ENCODE measurements at places on chromosomes 1 and 21.

DNA sequence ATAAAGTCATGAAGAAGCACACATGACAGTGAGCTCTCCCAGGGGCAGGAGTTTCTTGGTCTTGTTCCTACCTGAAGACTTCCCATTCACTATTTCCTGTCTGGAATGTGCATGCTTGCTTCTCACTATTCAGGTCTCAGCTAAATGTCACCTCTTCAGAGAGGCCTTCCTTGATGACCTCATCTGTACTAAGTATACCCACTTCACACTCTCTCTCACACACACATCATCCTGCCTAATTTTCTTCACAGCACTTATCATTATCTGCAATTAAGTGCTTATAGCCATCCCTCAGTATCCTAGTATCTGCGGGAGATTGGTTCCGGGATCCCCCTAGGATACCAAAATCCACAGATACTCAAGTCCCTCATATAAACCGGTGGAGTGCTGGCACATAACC, 146.4 kb upstream of the IVNS1ABP start:
- DNase-seq, result no peak

- DNase-seq, result no peak
These were observed 88.0 kb downstream of the XCL2 start for GRCh38 chr1:168455764-168456163.

GRCh38 chr1:73537400-73537799, 660.6 kb downstream of the LRRIQ3 start:
- DNase-seq, result no peak

DNA sequence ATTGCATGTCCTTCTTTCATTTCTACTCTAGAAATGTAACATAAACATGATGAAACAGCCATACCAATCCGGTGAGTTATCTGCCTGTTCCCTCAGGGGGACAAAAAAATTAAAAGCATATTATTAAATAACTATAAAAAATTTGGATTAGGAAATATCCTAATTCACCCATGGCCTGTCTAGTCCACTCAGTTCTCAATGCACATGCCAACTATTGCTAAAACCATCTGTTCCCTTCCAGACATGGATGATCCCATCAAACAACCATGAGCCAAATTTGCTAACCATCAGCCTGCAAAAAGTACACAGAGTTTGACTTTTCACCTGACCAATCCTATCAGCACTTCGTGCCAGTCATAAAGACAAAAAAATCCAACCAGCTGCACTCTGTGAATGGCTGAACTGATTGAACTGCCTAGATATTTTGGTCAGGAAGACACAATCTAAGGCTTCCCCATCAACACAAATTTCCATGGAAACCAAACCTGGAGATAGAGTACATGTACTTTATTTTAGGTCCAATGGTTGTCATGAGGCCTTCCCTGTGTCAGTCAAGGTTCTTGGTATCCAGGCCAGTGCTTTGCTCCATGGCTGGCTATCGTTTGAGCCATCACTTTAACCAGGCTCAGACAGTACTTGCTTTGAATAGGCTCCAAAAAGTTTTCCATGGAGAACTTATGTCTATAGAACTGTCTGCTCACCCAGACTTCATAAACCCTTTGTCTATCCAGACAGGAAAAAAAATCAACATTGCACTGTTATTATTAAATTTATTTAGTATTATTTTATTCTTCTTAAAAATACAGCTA, 570.8 kb downstream of the LTN1 start:
- no peak for DNase-seq

- peak; percentile 43 for DNase-seq
These were observed 69.6 kb upstream of the LRRC8B start for GRCh38 chr1:89454845-89455521.

GRCh38 chr1:183195142-183195574, 9.1 kb downstream of the LAMC2 start:
- DNase-seq, result no peak

GRCh38 chr1:68409426-68409825, 40.3 kb downstream of the RPE65 start:
- DNase-seq, result no peak

GRCh38 chr1:201476670-201477344, 7.8 kb upstream of the PHLDA3 start:
- no peak for DNase-seq

GRCh38 chr1:1921459-1921862, 2.4 kb upstream of the TMEM52 start:
- no peak for DNase-seq

DNA sequence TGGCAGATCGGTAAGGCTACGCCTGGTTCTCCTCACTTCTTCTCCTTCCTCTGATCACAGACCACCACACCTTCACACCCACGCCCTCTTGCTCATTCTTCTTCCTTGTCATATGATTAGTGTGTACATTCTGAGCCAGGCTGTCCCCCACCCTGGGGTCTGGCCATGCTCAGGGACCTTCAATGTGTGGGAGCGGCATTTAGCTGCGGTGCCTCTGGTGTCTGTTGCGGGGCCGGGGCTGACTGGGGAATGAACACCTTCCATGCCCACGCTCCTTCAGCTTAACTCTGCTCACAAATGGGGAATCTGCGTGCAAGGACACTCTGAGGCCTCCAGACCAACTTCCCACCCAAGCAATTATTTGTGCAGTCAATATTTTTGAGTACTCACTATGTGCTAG, 29.4 kb downstream of the QSOX1 start:
- no peak for DNase-seq

- DNase-seq, result no peak
These were observed 148.0 kb downstream of the TSEN15 start for GRCh38 chr1:184199438-184200085.

DNA sequence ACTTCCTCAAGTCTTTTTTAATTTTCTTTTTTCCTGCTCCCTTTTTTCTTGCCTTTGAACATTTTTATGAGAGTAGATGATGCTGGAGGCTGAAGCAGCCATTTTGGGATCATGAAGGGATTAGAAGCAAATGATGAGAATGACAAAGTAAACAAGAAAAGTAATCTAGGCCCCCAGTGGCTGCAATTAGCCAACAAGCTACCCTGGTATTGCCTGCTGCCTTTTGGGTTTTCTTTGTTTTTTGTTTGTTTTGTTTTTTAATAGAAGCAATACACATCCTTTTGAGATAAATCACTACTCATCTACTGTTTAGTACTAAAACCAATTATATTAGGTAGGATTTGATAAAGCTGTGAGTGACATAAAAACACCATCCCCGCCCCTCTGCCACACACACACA, 280.7 kb upstream of the ADGRL2 start:
- no peak for DNase-seq
